A673 (cell line): ENCODE measurements at places on chromosomes 6 and 20. TPM values are rescaled to one million over a fixed set of nuclear protein-coding genes. Genes with fewer than 3 reads are reported as not detected.

The MAN1A1 gene
- 0.06 TPM in 1 of 2 replicates, not detected in the other for total RNA-seq

The PPP1R14C gene
- total RNA-seq, result 3.5 and 4.6 TPM in 2 replicates

The C20orf144 gene
- 0.13 and 0.22 TPM in 2 replicates for total RNA-seq

The NKX2-4 gene
- 0.13 TPM in 2 replicates for total RNA-seq

The SLPI gene
- total RNA-seq, result not detected in 2 replicates

The RWDD2A gene
- total RNA-seq, result 2.4 and 3.6 TPM in 2 replicates

The LY6G6D gene
- total RNA-seq, result not detected in 2 replicates

The DYNLT1 gene
- total RNA-seq, result 137 and 138 TPM in 2 replicates
